Fibroblast of mammary gland (primary cell): ENCODE measurements at places on chromosomes 1 and 21.

DNA sequence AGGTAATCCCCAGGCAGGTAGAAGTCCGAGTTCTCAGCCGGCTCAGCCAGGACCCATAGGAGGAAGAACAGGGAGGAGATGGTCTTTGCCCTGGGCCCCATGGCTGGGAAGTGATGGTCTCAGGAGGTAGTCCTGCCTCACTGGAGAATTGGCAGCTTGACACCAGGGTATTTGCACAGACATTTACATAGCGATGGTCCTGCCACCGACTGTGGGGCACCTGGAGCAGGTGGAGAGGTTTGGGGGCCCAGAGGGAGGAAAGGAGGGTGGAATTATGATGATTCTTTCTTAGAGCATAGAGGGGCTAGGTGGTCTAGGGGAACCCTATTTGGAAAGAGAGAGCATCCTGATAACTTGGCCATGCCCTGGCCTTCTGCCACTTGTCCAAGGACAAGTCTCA is at the start of gene TAS1R2:
TSS of gene TAS1R2 (minus strand) at position 101 of the 400 bp plus-strand sequence. CDS start at position 101, 0 bp downstream.
- no peak for DNase-seq

- no peak for DNase-seq
Measured at GRCh38 chr1:184648160-184648855, 106.3 kb downstream of the EDEM3 start.

- peak; percentile 80 for DNase-seq
Measured at GRCh38 chr21:35925497-35925896, 134.8 kb downstream of the SETD4 start.

DNA sequence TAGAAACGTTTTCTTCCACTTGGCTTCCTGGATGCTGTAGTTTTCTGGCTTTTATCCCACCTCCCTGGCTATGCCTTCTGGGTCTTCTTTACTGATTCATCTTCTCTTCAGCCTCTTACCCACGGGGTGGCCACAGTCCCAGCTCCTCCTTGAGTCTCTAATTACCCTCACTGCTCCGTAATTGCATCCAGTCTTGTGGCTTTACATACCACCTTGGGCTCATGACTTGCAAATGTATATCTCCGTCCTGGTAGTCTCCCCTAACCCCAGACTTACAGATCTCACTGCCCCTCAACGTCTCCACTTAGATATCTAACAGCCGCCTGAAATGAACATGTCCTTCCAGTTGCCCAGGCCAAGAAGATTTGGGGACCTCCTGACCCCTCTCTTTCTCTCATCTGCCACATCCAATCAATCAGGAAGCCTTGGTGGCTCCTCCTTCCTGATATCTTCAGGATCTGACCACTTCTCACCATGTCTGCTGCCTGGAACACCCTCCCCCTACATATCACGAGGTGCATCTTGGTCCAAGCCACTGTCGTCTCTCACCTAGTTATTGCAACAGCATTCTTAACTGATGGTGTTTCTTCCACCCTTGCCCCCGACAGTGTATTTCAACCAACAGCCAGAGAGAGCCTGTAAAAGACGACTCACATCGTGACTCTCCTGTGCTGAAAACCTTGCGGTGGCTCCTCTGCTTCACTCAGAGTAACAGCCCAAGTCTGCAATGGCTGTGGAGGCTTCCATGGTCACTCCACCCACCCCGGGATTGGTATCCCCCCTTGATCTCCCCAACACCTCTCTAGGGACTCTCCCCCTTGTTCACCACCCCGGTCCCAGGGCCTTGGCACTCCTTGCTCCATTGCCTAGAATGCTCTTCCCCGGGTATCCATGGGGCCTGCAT is 219.0 kb upstream of the POU3F1 start:
- no peak for DNase-seq
